ENCODE measurements at places on chromosomes 11 and 22.

DNA sequence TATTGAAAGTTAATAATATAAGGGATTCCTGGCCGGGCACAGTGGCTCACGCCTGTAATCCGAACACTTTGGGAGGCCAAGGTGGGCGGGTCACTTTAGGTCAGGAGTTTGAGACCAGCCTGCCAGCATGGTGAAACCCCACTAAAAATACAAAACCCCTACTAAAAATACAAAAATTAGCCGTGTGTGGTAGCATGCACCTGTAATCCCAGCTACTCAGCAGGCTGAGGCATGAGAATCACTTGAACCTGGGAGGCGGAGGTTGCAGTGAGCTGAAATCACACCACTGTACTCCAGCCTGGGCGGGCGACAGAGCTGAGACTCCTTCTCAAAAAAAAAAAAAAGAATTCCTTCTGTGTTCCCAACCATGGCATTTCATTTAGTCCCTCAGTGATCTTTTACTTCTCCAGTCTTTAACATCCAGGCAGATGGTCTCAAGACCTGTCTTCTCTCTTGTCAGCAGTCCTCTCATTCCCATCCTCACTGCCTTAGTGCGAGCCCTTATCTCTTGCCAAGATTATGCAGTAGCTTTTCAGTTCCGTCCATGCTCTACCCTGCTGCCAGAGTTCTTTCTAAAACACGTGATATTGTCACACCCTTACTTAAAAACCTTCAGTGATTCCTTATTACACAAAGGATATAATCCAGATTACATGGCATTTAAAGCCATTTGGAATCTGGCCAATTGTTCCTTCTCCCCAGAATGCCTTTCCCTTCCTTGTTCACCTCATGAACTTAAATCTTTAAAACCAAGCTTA is 17.9 kb downstream of the RTN3 start:
- no peak for DNase-seq

DNA sequence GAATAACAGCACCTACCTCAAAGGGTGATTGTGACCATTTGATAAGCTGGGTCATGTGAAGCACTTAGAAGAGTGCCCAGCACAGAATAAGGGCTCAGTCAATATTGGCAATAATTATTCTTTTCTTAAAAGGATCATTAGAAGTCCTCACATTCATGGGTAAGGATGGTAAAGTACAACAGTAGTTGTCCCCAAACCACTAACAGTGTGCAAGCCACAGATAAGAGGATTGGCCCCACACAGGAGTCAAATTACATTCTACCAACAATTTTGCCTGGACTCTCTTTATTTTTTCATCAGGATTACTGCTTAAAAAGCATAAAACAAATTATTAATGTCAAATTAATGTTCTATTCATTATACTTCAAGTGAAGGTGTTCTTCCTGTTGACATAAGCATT is 271.5 kb upstream of the PDGFD start:
- no peak for DNase-seq

DNA sequence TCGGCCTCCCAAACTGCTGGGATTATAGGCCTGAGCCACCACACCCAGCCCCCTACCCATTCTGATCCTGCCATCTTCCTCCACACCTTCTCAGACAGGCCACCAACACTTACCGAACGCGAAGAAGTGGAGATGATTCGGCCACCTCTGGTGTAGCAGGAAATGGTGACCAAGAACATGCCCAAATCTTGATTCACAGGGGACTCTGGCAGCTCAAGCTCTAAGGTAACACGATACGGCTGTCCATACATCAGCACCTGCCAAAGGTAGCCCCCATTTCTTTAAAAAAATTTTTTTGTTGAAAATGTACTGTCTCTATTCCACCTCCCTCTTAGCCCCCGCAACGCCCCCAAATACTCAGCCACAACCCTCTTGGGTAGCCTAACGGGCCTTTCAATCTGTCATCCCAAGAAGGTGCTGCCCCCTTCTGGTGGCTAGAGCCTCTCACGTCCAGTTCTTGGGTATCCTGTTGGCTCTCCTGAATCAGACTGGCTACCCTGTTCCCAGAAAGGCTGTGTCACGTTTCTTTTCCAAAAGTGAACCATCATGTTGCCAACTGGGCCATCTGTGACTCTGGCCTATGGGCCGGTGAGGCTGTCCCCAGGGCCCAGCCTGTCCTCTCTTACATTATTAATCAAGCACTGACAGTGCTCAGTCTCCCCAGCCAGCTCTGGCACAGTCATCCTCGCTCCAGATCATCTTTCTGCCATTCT is 5.3 kb upstream of the LRRN4CL start:
- DNase-seq: peak; percentile 91

GRCh38 chr22:41096391-41096790 is 4.0 kb downstream of the EP300 start:
- DNase-seq: no peak

DNA sequence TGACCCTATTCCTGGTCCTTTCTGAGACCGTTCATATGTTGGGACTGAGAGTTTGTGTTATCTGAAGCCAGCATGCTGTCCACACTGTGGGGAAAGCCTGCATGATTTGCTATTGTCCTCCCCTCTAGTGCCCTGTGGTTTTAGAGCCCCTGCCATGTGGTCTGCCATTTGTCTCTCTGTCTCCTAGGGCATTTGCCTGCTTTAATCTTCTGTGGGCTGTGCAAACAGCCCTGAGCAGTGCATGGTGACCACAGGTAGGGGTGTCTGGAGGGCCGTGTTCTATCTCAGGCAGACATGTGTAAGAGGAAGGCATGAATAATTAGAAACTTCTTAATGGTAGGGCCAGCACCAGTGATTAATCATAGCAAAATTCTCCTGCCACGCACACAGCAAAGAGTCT is 23.0 kb downstream of the AMPD3 start:
- DNase-seq: no peak

- DNase-seq: no peak
Measured at GRCh38 chr22:50115693-50116092, 25.9 kb downstream of the MOV10L1 start.

- no peak for DNase-seq
Measured at GRCh38 chr11:93219440-93219839, 21.6 kb upstream of the SLC36A4 start.

GRCh38 chr11:12889243-12889642 is 119.9 kb upstream of the RASSF10 start:
- no peak for DNase-seq

- no peak for DNase-seq
Measured at GRCh38 chr11:75760710-75761493, 7.7 kb upstream of the DGAT2 start.

DNA sequence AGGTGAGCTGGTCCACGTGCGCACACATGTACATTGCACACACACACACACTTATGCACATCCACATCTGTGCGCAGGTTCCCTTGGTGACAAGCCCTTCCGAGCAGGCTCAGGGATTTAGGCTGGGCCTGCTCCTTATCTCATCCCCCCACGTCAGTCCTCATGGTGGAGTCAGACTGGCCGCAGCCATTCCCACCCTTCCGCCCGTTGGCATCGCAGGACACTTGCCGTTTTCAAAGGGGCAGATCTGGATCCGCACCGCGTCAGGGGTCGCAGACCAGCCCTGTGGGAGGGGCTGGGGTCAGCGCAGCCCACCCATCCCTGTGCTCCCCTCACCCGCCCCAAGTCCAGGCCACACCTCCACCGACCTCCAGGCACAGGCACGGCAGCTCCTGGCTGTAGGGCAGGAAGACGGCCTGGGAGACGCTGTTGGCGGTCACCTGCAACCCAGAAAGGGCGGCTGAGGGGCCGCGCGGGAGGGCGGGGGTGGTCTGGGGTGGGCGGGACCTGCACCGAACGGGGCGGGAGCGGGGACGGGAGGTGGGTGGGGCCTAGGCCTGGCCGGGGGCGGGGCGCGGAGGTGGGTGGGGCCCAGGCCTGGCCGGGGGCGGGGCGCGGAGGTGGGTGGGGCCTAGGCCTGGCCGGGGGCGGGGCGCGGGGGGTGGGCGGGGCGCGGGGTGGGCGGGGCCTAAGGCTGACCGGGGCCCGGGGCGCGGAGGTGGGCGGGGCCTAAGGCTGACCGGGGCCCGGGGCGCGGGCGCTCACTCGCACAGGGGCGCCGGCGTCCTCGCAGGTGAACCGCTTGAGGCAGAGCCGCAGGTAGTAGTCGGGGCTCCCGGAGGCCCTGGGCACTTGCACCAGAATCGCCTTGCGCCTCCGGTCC is 13.3 kb downstream of the IL17REL start:
- DNase-seq: peak; percentile 72

- no peak for DNase-seq
Measured at GRCh38 chr11:65592858-65593517, 2.6 kb downstream of the KCNK7 start.

GRCh38 chr11:47010179-47010578 is 73.6 kb downstream of the CSTPP1 start:
- no peak for DNase-seq

DNA sequence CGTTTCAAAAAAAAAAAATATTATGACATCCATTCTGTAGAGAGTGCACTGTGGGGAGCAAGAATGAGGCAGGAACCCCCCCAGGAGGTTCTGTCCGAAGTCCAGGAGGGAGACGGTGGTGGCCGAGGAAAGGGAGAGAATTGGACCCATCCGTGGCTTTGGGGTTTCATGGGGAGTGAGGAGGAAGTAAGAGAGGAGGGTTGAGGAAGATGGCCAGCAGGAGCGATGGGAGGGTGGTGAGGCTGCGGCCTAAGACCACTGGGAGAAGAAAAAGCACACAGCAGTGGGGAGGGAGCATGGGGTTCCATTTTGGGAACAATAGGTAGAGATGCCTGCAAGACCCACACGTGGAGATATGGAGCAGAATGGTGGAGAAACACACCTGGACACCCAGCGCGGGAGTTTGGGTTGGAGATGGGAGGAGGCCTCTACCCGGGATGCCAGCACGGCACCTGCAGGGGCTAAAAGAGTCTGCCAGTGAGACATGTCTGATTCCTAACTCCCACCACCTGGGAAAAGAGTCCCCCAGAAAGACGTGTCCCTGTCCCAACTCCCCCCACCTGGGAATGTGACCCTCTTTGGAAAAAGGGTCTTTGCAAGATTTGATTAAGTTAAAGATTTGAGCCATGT is 72.5 kb upstream of the SHANK2 start:
- no peak for DNase-seq

- DNase-seq: no peak
Measured at GRCh38 chr11:133710241-133710640, 135.1 kb downstream of the SPATA19 start.

GRCh38 chr11:86941077-86941870 is 13.9 kb downstream of the FZD4 start:
- no peak for DNase-seq

- DNase-seq: no peak
Measured at GRCh38 chr11:76361776-76362175, 19.2 kb downstream of the THAP12 start.

GRCh38 chr11:103648670-103649400 is 387.6 kb upstream of the DDI1 start:
- no peak for DNase-seq

DNA sequence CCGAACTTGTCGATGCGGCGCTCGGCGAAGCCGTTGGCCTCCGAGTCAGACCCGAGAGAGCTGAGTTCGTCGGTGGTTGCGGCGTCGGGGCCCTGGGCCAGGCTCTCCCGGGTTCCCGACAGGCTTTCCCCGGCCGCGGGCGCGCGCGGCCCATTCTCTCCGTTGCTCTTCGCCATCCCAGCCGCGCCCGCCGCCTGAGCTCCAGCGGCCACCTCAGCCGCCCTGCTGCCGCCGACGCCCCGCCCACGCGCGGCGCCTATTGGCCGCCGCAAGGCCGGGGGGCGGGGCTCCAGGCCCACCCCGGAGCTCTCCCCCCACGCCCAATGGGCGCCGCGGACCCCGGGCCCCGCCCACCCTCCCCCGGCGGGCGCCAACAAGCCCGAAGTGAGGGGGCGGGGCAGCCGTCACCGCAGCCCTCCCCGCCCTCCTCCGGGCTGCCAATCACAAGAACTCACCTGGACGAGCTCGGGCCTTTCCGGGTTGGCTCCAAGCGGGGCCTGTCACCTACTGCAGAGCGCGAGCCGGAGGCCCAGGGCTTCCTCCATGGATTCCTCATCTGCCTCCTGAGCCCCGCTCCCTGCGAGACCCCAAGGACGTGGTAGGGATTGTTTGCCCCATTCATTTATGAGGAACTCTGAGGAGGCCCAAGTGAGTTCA is at the start of gene TBC1D10A:
Gene TBC1D10A, minus strand, starts transcription at position 236 of the 657 bp plus-strand sequence. Its CDS starts 60 bp downstream, at position 176.
- DNase-seq: peak; percentile 96

- DNase-seq: peak; percentile 65
Measured at GRCh38 chr11:19793326-19793725, 80.7 kb downstream of the NAV2 start.

DNA sequence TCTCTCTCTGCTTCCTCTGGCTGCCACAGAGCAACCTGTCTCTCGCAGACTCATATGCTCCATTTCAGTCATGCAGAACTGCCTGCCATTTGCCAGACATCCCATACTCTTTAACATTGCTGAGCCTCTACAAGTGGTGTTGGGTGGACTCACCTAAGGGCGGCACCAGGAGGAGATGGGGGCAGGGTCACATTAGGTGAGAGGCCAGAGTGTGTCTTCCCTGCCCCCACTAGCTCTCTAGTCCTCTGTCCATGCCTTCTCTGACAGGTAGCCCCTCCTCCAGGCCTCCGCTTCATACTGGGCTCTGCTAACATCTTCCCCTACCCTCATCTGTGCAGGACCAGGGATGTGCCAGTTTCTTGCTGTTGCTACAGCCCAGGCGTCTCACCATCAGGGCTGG is 366.3 kb downstream of the TENM4 start:
- no peak for DNase-seq

- no peak for DNase-seq
Measured at GRCh38 chr11:124788521-124788920, 11.7 kb downstream of the MSANTD2 start.

- no peak for DNase-seq
Measured at GRCh38 chr11:134583397-134583990, 171.5 kb upstream of the B3GAT1 start.

GRCh38 chr22:23387827-23388516 is 192.1 kb downstream of the IGLL1 start:
- DNase-seq: no peak

DNA sequence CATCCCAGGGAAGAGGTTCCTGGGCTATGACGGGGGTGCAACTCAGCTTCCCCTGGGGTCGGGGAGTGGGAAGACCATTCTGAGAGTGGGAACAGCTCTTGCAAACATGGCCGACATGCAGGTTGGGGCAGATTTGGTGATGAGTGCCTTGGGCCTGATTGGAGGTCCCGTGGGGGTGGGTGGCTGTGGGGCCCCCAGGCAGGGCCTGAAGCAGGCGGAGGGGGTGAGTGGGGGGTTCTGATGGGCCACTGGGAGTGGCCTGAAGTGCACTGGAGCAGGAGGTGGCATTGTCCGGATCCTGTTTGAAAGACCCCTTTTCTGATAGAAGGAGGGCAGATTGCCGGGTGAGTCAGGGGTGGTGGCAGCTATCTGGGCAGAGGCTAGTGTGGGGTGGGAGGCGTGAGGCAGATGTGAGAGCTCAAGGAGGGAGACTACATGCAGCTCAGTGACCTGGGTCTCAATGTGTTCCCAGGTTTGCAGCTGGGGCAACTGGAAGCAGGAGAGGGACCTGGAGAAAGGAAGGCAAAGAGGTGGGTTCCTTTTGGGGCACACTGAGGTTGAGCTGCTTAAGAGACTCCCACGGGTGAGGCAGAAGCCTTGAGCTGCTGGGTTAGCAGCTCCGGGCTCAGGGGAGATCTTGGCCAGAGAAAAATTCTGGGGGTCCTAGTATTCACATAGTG is 15.1 kb downstream of the MYEOV start:
- DNase-seq: no peak

GRCh38 chr11:94150704-94151685 is 22.4 kb downstream of the PANX1 start:
- no peak for DNase-seq

GRCh38 chr11:93857413-93858120 is 7.1 kb upstream of the VSTM5 start:
- DNase-seq: no peak

Measured in mucosa of descending colon (tissue), 3 donors.